ENCODE measurements at places on chromosomes 3 and 15.

DNA sequence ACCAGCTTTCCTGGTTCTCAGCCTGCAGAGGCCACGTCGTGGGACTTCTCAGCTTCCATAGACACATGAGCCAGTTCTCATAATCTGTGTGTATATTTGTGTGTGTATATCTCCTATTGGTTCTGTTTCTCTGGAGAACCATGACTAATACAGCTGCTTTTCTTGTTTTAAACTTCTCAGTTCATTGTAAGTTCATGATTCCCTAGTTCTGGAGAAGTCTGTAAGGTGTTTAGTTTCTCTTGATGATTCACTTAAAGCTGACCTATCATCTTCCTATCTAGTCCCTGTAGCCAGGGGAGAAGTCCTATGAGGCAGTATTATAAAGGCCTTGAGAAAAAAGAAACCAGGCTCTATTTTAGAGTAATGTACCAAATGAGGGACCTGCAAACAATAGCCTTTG lies 147.7 kb downstream of the RYR3 start:
- no peak for DNase-seq

- no peak for DNase-seq
Measured at GRCh38 chr3:153956613-153957012, 164.6 kb upstream of the ARHGEF26 start.

DNA sequence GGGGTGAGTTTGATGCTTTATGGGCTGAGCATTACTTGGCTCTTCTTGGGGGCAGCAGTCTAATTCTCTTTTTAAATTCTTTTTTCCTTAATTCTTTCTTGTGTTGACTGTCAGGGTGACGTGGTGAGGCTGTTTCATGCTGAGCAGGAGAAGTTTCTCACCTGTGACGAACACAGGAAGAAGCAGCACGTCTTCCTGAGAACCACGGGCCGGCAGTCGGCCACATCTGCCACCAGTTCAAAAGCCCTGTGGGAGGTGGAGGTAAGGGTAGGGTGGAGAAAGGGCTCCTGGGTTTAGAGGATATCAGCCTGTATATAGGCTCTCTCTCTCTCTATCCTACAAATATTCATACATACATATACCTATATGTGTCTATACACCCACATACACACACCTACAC lies 152.3 kb downstream of the ITPR1 start:
- no peak for DNase-seq

GRCh38 chr15:41936155-41936554 lies 36.2 kb downstream of the EHD4 start:
- DNase-seq, result no peak

DNA sequence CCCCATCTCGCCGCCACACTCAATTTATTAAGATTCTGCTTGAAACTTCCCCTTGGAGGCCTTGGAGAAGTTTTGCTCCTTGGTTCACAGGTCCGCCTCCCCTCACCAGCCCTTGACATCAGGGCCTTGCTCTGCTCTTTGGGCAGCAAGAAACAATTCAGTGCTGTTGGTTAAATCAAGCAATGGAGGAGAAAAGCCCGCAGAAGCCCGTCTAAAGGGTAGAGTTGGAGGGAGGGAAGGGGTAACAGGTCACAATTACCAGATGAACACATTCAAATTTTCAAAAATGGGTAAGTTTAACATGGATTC lies 429 bp downstream of the PARP9 start:
- DNase-seq, result no peak

DNA sequence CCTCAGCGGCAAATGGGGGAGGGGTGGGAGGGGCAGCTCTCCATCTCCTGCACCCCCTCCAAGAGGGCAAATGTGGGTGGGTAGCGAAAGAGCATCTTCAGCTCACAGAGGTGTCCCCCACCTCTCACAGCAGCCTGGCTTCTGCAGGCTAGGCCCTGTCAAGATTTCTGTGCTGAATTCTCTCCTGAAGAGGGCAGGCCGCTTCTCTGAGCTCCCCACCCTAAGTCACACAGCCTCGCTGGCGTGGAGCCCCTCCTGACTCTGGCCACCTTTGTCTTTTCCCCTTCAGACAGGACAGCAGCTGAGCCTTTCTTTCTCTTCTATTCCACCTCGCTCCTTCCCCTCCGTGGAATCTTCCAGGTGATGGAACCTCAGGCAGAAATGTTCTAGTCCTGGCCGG lies 26.3 kb upstream of the ADAMTS7 start:
- no peak for DNase-seq

DNA sequence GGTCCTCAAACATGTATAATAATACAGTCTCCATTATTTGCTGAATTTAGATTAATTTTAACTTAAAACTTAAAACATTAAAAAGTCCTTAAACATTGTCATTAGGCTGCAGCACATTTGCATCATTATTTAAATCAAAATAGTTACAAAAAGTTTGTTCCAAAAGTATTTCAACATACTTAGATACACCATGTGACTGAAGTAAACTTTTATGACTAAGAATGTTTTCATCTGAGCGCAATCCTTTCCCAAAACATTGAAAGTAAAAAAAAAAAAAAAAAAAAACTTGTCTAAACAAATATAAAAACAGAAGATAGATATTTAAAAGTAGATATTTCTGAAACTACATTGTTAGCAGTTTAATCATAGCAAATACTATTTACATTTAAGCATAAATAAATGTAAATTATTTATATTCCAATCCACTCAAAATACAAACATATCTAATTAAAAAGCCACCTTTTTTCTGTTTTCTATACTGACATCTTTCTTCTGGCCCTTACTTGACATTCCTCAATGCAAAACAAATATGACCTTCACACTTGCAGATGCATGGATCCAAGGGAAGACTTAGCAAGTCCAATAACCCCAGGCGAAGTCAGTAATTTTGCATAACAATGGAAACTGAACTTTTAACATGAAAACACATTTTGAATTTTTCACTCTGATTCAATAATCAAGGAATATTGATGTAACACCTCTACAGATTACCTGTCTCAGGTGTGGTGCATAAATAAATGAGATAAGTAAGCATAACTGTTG lies 10.3 kb downstream of the FAM227B start:
- no peak for DNase-seq

DNA sequence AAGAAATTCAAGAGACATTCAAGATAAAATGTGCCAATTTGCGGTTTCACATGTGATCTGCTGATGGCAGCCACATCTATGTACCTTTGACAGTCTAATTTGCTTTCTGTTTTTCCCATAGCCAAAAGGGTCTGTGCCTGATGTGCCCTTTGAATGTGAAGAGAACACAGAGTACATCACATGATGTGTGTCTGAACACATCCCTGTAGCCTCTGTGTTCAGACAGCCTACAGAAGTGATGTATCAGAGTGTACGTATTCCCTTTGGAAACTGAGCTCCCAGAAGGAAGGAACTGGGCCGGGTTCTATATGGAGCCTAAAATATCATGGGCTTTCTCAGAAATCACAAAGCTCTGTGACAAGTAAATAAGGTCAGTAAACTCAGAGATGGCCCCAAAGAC lies 52.4 kb downstream of the BOC start:
- DNase-seq, result no peak

GRCh38 chr3:35640190-35641165 lies 1.2 kb downstream of the ARPP21 start:
- DNase-seq, result no peak

- DNase-seq, result no peak
Measured at GRCh38 chr15:68537097-68537496, 41.7 kb upstream of the CORO2B start.

GRCh38 chr15:48102167-48102566 lies 18.6 kb upstream of the SLC24A5 start:
- DNase-seq, result no peak

DNA sequence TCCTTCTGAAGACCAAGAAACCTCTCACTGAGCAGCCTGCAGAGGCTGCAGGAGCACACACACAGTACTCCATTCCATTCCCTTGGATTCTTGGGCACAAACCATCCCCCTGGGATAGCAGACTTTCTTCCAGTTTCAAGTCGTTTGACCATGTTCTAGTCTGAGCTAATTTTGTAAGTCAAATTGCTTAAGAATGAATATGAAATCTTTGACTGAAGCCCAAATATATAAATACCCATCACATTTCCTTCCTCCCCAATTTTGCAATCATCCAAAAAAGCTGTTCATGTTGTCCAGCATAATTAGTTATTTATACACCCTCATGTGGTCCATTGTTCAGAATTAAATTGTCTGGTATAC lies 231.2 kb upstream of the TPRG1 start:
- DNase-seq, result no peak

DNA sequence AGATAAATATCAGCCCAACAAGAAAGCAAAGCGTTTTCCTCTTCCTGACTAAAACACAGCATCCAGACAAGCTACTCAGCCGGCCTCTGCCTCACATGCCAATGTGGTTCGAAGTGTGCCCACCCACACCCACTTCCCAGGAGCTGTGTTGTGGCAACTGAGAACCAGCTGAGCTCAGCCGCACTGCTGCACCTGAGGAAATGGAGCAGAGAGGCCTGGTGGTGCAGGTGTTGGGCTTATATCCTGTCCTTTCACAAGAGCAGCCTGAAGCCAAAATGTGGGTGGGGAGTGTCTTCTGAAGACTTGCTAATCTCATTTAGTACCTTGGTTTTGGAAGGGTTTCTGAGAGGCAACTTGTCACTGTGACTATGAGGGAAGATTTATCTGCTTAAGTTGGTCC lies 23.0 kb upstream of the RETNLB start:
- DNase-seq, result no peak

GRCh38 chr3:30124435-30125370 lies 481.7 kb upstream of the TGFBR2 start:
- no peak for DNase-seq

DNA sequence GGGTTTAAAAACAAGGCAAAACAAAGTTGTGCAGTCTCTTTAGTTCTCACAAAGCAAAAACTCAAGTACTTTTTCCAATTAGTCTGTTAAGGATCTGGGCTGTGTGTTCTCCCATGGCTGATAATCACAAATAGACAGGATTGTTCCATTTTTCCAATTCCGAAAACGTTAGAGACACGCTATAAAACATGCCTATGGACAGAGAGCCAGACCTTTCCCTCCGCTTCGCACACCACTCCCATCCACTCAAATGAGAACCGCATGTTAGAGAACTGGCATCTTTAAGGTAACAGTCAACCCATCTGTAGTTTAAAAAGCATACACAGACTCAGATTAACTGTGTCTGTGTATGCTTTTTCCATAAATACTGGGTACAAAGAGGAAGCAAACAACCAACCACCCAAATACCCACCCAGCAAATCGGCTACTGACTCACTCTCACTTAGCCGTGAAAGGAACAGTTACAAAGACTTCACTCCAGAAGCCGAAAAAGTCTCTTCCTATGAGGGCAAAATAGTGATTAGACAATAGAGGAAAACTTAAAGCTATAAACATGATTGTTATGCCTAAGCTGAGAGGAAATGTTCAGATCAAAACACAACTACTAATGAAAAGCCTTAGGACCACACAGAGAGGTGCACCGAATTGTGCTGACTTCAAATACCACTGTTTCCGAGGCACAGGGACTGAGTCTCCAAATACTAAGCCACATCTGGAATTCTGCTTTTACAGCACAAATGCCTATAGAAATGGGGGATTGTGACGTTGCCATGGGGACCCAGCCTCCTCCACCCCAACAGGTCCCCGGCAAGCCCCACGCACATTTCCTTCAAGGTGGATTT lies 36.1 kb downstream of the IL17RD start:
- DNase-seq, result no peak

GRCh38 chr3:4838621-4839022 lies 140.6 kb upstream of the BHLHE40 start:
- DNase-seq, result no peak

DNA sequence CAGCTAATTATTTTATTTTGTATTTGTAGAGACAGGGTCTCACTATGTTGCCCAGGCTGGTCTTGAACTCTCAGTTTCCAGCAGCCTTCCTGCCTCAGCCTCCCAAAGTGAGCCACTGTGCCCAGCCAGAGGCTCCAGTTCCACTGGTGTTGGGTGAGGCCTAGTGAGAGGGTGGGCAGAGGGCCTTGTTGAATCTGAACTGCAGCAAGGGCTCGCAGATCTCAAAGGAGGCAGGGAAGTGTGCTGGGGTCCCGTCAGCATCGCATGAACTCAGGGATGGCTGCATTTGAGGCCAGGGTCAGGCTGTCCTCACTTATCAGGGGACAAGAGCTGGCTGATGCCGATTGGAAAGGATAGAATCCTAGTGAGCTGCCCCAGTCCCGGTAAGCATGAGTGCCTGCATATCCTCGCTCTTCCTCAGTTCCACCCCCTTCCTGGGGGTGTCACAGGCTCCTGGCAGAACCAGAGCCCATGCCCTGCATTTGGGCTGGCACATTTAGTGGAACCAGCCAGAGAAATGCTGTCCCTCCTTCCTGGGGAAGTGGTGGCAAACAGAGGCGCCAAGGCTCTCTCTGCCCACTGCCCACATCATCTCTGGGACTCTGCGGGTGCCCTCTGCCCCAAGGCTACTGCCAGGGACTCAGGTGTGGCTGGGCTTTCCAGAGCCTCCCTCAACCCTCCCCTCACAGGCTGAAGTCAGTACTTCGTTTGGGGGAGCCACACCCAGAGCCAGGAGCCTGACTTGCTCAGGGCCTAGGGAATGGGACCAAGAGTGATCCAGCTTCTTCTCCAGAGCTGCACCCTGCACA lies 24.1 kb downstream of the ALS2CL start:
- DNase-seq, result no peak

- no peak for DNase-seq
Measured at GRCh38 chr15:89809093-89809786, 5.4 kb downstream of the ANPEP start.

DNA sequence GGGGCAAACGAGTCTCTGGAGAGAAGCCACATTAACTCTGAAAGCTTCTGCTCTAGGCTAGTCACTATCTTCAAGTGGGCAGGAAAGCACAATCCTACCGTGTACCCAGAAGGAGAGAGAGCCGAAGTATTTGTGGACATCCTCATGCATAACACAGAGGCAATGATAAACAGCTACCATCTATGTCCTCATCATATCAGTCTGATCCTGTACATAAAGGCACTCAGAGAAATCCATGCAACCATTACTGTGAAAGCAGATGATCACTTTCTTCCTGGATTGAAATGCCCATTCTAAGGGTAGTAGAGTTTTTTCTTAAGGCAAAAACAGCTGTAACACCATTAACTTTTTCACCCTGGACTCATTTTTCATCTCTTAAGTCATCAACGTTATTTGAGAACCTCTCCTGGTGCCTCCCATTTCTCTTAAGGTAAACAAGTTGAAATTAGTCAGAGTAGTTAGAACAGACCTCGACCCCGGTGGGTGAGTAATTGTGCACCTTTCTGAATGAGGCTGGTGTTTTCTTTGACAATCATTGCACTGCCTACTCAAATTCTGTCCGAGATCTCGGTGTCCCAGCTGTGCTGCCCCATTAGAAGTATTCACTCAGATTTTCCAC lies 327.4 kb downstream of the SHQ1 start:
- DNase-seq, result no peak

DNA sequence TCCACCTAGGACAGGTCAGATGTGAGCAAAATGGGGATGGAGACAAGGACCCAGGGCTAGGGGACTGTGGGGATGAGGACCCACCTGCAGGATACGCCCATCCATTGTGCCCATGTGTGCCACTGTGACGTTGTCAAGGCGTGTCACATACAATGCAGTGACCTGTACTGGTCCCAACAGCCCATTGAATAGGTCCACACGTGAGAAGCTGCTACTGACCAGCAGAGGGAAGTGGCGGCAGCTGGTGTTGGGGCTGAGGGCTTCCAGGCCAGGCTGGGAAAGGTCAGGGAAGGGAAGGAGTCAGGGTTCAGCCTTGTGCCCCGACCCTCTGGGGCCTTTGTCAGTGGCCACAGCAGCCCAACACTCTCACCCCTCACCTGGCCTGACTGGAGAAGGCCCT lies 4.7 kb downstream of the MST1R start:
- DNase-seq, result no peak

- DNase-seq, result no peak
Measured at GRCh38 chr3:183435661-183436060, 7.2 kb upstream of the MCF2L2 start.

Data from NCI-H1436 treated with DMSO at 0.1 percent for 48 hours (cell line).